Ascending aorta (tissue), 2 donors: ENCODE measurements at places on chromosomes 4 and X.

DNA sequence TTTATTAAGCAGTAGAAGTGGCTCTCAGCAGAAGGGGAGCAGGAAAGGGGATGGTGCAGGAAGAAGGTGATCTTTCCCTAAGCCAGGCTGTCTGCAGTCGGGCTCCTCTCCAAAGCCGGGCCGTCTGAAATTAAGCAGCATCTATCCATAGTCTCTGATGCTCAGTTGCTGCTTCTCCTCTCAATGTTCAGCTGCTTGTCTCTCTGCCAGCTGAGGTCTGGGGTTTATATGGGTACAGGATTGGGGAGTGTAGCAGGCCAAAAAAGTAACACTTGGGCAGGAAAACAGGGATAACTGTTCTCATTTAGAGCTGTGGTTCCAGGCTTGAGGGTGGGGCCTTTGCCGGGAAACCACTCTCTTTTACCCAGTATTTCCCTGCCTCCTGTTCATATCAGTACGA lies 39.2 kb upstream of the CCKAR start:
- H3K4me3 ChIP-seq: no peak overlapping the region
- no peak overlapping the region for H3K27ac ChIP-seq
- H3K27me3 ChIP-seq: no peaks in the 10 kb centered on the region
- no peaks in the 10 kb centered on the region for H3K4me1 ChIP-seq
- no peak for DNase-seq
- no peaks in the 10 kb centered on the region for H3K36me3 ChIP-seq

GRCh38 chr4:7519638-7520376 lies 85.1 kb upstream of the PSAPL1 start:
- no peaks in the 10 kb centered on the region for H3K4me1 ChIP-seq
- no peak overlapping the region for H3K27ac ChIP-seq
- no peak for DNase-seq
- no peak overlapping the region for H3K4me3 ChIP-seq

- no peak for DNase-seq
- no peaks in the 10 kb centered on the region for H3K27me3 ChIP-seq
- H3K4me1 ChIP-seq: no peaks in the 10 kb centered on the region
- peaks cover 13% of the 10 kb centered on the region for H3K36me3 ChIP-seq
- no peak overlapping the region for H3K4me3 ChIP-seq
Observed at GRCh38 chr4:127995776-127996175, 30.6 kb downstream of the ABHD18 start.

DNA sequence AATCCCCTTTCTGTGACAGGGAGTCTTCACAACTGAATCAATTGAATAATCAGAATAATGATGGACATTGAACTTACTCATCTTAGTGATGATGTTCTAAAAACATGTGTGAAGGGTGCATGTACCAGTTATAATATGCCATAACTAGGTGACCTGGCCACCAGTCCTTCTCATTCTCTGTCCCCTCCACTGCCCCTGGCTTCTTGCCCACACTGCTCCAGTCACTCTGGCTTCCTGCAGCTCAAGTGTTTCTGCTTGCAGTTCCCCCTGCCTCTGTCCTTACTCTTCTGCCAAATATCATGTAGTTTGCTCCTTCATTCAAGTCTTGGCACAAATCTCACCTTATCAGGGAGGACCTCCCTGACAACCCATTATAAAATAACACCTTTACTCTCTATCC lies 168.1 kb upstream of the SLC7A11 start:
- H3K27ac ChIP-seq: no peak overlapping the region
- no peaks in the 10 kb centered on the region for H3K36me3 ChIP-seq
- H3K4me1 ChIP-seq: no peaks in the 10 kb centered on the region
- H3K4me3 ChIP-seq: no peak overlapping the region
- no peak for DNase-seq

DNA sequence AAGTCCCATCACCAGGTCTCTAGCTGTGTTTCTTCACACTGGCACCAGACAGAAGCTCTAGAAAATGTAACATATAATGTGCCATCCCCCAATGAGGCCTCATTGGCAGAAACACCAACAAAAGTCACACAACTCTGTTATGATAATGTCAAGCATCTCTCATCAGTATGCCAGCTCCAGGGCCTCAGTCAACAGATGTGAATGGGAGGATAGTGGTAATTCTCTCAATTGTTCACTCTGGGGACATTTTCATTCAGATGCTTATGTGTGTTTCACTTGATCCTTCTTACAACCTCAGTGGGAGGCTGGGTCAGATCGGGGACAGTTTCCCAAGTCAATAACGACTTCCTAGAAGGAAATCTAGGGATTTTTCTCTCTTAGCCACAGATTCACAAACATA lies 57.5 kb upstream of the SCOC start:
- DNase-seq: no peak
- no peak overlapping the region for H3K4me3 ChIP-seq
- no peaks in the 10 kb centered on the region for H3K27me3 ChIP-seq
- no peak overlapping the region for H3K27ac ChIP-seq

GRCh38 chrX:40080894-40081678 lies 16.7 kb downstream of the BCOR start:
- H3K27me3 ChIP-seq: no peaks in the 10 kb centered on the region
- no peak overlapping the region for H3K27ac ChIP-seq

DNA sequence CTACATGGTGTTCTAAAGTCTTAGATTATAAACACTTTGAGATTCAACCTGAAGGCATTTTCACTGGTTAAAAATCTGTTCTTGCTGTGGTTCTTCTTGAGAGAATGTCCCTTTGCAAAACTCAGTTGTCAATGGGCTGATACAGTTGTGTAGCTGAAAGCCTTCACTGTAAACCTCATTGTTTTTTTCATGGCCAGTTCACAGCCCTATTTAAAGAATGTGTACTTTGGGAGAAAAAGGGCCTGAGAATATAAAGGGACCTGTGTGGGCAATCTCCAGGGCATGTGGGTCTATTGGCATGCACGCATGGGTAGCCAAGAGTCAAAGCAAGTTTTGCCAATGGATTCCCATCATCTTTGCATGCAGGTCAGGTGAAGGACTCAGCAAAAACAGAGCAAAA lies 7.8 kb upstream of the MAP7D3 start:
- no peaks in the 10 kb centered on the region for H3K27me3 ChIP-seq
- H3K27ac ChIP-seq: peak overlapping the region; percentile 88
- H3K4me1 ChIP-seq: no peaks in the 10 kb centered on the region
- no peak for DNase-seq

DNA sequence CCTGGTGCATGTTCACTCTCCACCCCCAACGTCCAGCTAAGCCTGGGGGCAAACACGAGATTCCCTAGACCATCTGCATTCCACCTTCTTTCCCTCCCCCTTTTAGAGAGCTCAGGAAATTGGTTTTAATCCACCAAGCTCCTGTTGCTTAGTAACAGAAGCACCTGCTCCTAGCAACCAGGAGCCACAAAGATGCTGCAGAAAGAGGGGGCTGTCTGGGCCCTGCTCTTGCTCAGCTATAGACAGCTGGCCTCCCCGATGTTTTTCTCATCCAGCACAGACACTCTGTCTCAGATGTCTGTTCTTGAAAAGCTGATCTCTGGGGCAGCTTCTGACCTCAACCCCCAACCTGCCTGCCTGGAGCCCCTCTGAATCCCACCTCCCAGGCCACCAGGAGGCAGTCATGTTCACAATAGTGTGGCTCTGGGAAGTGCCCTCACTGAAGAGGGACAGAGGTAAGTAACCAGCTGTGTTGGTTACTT lies 71.5 kb downstream of the SLC16A2 start:
- DNase-seq: no peak
- H3K27me3 ChIP-seq: no peaks in the 10 kb centered on the region
- H3K4me3 ChIP-seq: no peak overlapping the region
- H3K36me3 ChIP-seq: no peaks in the 10 kb centered on the region
- H3K27ac ChIP-seq: no peak overlapping the region
- no peaks in the 10 kb centered on the region for H3K4me1 ChIP-seq

DNA sequence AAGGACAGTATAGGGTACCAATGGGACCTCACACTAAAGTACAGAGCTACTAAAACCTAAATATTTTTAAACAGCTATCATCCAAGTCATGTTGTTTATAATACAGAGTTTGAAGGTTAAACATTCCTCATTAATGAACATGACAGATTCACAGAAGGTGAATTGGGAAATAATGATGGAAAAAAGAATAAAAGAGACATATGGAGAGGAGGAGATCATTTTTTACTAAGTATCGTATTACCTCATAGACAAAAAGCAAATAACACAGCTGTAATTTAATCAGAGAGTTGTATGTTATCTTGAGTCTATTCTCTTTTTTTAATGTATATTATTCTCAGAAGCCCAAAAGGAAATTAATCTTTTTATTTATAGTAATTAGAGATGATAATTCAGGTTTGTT lies 7.9 kb downstream of the PLK4 start:
- H3K36me3 ChIP-seq: no peaks in the 10 kb centered on the region
- H3K27me3 ChIP-seq: no peaks in the 10 kb centered on the region
- DNase-seq: no peak
- H3K4me1 ChIP-seq: no peaks in the 10 kb centered on the region
- no peak overlapping the region for H3K27ac ChIP-seq
